ENCODE measurements at places on chromosomes 5 and 9.

DNA sequence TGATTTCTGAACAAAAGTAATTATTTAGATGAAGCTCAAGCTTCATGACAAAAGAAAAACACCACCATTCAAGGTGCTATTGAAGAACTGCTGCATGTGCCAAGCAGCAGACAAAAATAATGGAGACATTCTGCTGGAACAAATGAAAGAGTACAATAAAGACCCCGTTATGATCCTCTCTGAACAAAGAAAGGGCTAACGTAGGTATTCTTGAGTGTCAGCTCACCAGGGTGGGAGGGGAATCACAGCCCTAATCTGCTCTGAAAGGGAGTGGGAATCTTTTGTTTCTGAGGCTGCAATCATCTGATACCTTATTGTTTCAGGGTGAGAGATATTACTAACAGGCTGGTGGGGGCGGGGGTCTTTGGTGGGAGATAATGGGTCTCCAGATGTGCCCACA is 15.4 kb downstream of the CEMIP2 start:
- DNase-seq = no peak

GRCh38 chr5:43305948-43306565 is 7.2 kb downstream of the HMGCS1 start:
- DNase-seq = no peak

DNA sequence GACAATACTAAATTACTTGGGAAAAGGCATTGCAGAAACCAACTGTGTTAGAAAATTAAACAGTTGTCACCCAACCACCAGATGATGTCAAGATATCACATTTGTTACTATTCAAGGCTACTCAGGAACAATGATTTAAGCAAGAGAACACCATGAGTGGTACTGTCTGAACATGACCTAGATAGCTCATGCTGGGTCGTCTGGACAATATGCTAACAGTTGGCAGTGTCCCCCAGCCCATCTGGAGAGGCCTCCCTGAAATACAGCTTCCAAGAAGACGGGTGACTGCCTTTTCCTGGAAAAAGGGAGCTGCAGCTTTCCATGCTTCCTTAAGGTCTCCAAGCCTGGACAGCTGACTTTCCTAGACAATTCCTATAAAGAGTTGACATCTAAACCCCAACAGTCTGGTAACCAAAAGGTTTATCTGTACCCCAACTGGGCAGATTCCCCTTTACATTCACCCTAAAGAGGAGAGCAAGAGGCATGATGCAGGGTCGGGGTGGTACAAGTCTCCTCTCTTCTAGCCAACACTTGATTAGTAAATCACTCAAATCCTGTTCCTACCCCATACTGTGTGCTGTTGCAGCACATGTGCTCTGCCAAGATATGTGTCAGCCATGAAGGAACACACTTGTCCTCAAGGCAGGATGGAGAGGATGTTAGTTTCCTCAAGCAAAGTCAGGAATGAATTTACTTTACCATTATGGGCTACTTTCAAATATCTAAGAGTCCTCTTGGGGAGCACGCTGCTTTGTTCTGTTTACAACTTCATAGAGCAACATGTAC is 433.0 kb downstream of the PDE4D start:
- no peak for DNase-seq

DNA sequence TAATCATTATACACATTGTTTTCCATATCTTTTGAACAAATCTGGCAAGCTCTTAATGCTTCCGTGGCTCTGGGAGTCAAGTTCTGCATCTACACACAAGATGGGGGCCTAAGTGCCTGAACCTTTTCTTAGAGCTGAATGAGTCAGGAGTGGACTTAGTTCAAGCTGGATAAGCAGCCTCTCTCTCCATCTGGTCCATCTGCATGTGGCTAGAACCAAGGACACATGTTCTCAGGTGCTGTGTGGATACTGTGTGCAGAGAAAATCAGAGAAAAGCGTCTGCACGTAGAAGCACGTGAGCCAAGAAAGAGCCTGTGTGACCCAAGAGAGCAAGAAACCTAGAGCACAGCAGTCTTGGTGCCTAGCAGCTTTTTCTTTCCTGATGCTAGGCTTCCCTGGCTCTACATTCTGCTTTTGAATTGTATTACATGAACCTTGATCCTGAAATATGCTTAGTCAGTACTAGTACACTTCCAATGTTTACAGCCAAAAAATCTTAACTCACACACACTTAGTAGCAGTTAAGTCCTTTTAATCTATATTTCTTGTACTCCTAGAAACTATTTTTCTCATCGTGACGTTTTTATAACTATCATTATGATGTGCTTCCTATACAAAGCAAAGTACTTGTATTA is 1798.9 kb downstream of the MAT2B start:
- DNase-seq = no peak

- no peak for DNase-seq
These were observed 54.8 kb upstream of the CKS2 start for GRCh38 chr9:89256225-89256624.

DNA sequence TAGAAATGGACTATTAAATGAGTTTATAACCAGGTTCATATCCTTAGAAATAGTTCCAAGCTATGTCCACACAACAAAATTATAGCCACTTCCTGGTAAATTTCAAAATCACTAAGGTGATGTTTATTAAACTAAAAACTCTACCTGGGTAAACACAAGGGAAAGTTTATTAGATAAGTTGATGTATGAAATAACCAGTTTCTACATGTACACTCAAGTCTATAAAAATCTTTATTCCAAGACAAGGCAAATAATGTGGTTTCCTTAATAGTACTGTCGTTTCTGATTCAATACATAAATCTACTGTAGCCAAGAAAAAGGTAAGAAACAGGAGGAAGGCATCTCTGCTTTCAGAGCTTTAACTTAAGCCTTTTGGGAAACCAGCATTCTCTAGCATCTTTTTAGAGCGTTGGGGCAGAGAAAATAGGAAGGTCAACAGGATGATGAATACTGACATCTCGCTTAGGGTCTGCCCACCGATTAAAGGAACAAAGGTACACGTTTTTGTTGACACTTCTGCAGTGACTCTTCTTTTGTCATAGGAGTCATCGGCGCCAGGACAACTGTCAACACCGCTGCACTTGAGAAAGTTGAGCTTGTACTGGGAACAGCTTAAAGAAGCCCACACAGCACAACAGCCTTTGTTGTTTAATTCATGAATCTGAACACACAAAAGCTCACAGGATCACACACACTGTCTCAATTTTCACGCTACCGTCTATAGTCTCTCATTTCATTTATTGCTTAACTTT is 513.6 kb downstream of the SLCO4C1 start:
- DNase-seq = no peak

DNA sequence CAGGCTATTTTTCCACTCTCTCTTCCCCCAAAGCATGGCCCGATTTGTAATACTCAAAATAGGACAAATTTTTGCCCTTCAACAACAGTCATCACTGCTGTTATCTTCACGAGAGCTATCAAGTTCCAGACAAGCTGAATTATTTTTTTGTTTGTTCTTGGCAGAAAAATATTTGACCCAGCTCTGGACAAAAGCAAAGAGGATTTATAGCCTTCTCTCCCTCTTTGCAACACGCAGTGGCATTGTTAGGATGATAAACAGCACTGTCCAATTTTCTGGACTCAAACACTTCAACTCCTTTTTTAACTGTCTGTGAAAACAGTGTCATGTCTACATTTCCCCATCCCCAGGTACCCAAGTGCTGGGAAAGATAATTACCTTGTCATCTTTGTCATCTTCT is 160.3 kb downstream of the SLF1 start:
- no peak for DNase-seq

DNA sequence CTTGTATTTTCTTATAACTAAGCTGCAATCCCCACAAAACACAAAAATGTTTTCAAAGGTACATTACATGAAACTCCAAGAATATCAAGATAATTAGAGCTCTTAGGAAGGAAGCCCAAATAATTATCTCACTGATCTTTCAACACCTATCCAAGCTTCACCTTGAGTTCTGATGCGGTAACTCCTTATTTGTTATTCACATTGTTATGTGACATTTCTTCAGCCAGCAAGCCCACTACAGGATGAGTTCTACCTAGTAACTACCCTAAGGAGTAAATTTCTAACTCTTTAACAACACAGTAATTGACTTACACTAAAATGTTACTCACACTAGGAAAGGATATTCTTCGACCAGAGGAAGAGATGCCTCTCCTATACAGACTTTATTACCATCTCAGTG is 9.9 kb downstream of the NR6A1 start:
- no peak for DNase-seq

DNA sequence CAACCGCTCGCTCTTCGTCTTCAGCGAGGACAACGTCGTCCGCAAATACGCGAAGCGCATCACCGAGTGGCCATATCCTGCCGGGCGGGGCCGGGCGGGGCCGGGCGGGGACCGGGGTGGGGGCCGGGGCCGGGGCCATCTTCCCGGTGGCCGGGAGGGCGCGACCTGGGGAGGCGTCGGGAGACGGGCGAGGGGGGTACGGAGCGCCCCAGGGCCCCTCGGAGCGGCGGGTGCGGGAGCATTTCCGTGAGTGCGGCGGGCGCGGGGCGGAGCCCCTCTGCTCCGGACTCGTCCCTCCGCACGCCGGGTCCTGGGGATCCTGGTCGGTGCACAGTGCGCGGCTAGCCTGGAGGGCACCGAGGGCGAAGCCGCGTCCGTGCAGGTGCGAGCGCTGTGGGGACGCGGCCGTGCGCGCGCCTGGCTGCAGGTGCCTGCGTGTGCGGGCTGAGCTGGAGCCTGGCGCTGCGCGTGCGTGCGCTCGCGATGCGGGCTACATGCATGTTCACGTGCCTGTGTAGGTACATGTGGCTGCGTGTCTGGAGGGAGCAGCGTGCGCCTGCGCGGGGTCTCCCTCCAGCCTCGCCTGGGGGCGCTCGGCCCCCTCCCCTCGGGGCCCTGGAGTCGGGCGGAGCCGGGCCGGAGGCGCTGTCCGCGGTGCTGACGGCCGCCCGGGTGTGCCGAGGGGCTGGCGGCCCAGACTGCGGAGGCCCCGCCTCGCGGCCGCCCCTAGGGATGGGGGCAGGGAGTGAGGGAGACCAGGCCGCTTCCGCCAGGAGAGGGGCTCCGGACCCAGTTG is 762 bp downstream of the CACNA1B start:
- DNase-seq = peak; percentile 13

GRCh38 chr9:132804576-132805295 is 73.3 kb downstream of the AK8 start:
- no peak for DNase-seq

GRCh38 chr5:104139840-104140239 is 577.3 kb upstream of the NUDT12 start:
- DNase-seq = no peak

GRCh38 chr5:135271533-135272310 is 127.3 kb downstream of the MACROH2A1 start:
- no peak for DNase-seq

DNA sequence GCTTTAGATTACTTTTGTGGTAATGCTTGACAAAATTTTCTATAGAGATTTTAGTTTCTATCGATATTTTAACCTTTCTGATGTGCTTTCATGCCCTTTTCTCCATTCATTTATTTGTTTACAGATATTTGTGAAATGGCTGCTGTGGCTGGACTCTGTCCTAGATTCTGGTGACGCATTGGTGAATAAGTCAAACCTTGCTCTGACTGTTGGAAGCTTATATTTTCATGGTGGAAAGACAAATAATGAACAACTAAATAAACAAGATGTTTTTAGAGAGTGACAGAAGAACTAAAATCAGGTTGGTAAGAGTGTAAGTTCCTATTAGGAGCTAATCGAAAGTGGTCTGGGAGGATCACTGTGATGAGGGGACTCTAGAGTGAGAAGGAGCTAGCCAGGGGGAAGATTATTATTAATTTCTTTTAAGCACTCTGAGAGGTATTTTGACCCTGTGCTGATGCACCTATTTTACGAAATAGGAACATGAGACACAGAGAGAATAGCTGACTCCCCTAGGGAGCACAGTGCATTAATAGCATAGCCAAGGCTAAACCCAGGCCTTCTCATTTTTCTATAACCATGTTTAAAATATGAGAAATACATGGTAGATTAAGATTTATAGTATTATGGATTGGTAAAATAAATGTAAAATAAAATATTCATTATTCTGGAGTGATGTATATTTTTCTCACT is 411.9 kb upstream of the ARRDC3 start:
- DNase-seq = no peak

GRCh38 chr9:16434526-16434925 is 435.9 kb downstream of the BNC2 start:
- no peak for DNase-seq

DNA sequence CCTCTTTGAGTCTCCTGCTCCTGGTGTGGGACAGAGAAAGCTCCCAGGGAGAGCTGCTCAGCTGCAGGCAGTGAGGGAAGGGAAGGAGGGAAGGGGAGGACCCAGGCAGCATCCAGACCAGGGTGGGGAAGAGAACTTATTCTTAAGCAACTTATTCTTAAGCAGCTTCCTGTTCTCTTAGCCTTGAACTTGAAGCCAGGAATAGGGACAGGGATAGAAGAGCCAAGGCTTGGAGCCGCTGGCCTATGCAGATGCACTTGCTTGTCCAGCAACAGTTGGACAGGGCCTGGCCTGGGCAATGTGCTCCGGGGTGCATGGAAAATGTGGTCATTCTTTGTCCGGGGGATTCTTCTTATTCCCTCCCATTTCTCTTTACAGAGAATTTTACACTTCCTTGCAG is 31.4 kb upstream of the SPTLC1 start:
- DNase-seq = no peak

GRCh38 chr9:12813960-12814876 is 39.4 kb downstream of the LURAP1L start:
- no peak for DNase-seq

GRCh38 chr5:168552146-168552545 is 23.0 kb downstream of the FBLL1 start:
- no peak for DNase-seq

GRCh38 chr5:41721516-41721915 is 148.7 kb downstream of the OXCT1 start:
- DNase-seq = no peak

DNA sequence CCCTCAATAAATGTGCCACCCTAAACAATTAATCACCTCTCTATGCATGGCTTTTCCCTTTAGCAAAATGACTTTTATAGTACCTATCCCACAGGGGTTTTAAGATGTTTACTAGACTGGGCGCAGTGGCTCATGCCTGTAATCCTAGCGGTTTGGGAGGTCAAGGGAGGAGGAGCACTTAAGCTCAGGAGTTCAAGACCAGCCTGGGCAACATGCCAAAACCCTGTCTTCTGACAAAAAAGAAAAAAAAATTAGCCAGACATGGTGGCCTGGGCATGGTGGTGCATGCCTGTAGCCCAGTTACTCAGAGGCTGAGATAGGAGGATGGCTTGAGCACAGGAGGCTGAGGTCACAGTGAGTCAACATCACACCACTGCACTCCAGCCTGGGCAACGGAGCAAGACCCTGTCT is 13.5 kb downstream of the SH3TC2 start:
- DNase-seq = no peak

GRCh38 chr9:122125509-122126330 is 32.6 kb upstream of the TTLL11 start:
- no peak for DNase-seq

DNA sequence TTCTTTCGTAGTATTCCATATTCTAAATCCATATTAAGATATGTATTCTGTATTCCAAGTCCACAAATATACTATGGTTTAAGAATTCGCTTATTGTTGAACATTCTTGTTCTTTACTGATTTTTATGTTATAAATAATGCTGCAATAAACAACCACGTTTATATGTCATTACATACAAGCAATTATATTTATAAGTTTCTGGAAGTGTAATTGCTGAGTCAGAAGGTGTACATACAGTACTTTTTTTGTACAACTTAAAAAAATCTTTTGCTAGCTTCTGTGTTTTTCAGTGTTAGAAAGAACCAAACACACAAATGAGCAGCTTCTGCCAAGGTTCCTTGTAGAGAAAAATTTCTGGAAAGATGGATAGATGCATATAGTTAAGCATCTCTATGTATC is 48.6 kb upstream of the TNFAIP8 start:
- DNase-seq = no peak

Data from stimulated activated CD4-positive, alpha-beta T cell treated with anti-CD3 and anti-CD28 coated beads, Interleukin-1b, Interleukin-23, amount 100 ng/mL, for 24 hours (primary cell).